NCI-H524 (cell line): ENCODE measurements at places on chromosomes 1 and 21.
A peak's percentile ranks its signal among the peaks of the same experiment; 100 is the strongest.

GRCh38 chr1:95321531-95321930 is 87.5 kb downstream of the RWDD3 start:
- no peak for DNase-seq

DNA sequence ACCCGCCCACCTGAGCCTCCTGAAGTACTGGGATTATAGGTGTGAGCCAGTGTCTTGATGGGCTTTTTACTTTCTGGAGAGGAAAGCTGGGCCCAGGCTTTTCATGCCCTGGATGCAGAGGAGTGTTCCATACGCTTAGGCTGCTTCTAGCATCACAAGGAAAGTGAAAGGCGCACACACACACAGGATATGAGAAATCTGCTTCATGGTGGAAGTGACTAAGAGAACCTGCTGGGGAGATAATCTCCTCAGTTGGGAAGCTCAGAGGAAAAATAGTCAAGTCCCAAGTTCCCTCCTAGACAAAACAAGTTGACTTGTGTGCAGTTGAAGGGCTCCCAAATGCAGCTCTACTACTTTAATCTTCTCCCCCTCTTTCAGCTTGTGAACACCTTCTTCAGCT is 2.2 kb downstream of the NUDC start:
- no peak for DNase-seq

DNA sequence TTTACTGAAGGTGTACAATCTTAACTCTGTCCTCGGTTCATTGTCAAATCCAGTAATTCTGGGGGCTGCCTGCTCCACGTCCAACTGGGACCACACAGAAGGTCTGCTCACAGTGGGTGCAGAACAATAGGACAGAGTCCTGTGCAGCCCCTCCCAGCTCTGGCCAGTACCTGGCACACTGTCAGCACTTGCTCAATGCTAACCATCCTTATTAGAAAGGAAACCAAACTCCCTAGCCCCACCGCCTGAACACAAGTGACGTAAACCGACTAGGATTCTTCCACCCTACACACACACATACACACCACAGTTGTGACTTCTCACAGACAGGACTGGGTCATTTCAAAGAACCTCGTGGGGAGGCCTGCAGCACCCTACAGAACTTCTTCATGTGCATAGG is 5.2 kb downstream of the BCAR3 start:
- DNase-seq: no peak

DNA sequence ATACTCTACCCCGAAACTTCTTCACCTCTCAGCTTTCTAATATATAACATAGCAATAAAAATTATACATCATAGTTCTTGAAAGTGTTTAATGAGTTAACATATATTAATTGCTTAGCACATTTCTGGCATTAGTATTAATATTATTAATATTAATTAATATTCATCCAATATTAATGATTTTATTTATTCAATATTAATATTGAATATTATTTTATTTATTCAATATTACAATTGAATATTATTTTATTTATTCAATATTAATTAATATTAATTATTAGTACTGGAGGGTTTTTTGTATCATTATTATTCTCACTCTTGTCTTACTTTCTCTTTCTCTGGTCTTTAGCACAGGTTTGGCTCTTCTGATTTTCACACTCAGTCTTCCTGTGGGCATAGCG is 105.2 kb downstream of the GRIK1 start:
- no peak for DNase-seq

DNA sequence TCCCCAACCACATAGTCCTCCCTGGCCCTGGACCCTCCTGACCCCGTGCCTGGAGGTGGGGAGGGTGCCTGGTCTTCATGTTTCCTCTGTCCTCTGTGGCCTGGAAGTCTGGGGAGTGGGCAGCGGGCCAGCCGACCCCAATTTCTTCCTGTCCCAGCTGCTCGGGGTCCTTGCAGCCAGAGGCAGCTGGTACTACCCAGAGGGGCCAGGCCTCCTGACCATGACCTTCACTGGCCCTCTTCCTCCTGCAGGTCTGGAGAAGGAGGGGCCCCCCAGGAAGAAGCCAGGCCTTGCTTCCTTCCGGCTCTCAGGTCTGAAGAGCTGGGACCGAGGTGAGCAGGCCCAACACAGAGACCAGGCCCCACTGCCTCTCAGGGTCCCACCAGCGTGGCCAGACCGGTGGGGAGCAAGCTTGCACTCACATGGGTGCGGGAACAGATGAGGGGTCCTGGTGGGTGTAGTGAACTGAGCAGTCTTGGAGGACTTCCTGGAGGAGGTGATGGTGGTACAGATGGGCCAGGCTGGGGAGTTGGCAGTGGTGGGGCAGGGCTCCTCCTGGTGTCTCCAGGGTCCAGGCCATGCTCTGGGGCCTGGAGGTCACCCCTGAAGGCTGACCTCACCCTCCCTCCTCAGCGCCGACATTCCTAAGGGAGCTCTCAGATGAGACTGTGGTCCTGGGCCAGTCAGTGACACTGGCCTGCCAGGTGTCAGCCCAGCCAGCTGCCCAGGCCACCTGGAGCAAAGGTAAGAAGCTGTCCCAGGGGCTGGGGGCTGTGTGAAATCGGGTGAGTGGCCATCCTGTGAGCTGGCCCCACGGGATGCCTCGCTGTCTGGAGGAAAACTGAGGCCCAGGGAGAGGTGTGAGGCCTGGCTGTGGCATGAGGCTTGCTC is 32.7 kb downstream of the TRIM11 start:
- DNase-seq: no peak

GRCh38 chr1:15690317-15690716 is 6.2 kb downstream of the PLEKHM2 start:
- DNase-seq: no peak

GRCh38 chr1:26221094-26221493 is 12.9 kb upstream of the CEP85 start:
- DNase-seq: no peak

DNA sequence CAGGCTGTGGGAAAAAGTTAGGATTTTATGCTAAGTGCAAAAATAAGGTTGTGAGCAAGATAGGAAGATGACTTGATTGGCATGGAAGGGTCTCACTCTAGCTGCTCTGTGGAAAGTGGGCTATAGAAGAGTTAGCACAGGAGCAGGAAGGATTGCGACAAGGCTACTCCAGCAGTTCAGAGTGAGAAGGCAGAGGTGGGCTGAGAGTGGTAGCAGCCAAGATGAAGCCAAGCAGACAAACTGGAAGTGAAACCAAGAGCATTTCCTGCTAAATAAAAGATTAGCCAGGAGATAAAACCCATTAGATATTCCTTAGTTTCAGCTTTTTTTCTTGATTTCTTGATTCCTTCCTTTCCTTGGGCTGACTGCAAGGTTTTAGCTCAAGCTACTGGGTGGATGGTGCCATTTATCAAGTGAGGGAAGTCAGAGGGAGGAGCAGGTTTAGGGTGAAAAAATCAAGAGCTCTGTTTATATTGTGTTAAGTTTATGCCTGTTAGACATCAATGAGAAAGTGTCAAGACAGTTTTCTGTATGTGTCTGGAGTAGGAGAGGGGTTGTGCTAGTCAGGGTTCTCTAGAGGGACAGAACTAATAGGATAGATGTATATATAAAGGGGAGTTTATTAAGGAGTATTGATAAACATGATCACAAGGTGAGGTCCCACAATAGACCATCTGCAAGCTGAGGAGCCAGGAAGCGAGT is 33.1 kb upstream of the ZNF644 start:
- DNase-seq: no peak

DNA sequence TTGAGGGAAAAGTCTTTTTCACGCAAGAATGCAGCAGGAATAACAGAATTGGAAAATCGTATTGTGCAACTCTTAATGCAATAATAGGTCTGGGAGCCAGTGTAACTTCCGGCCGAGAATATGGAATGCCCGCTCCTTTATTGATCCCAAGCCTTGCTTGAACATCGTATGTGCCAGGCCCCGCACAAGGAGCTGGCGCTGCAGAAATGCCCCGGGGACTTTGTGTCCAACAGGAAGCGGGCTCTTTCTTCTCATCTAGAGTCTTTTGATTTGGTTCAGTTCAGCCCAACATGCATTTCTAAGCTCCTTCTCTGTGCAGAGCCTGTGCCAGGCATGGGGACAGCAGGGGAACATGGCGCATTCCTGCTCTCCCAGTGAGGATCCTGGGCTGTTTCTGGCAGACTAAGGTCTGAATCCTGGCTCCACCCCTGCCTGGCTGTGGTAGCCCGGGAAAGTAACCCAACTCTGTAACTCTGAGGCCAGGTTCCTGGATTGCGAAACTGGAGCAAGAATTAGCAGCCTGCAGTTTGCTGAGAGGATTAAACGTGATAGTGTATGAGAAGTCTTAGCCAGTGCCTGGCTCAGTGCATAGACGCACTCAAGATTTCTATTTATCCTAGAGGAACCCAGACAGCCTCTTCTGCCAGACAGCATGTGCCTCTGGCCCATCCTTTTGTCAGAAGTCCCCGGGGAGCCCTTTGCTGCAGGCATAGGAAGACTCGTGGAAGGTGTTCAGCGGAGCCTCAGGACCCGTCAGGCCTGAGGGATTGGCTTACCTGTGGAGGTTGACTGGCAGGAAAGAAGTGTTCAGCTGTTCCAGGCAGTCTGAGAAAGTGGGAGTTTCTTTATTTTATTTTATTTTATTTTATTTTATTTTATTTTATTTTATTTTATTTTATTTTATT is 987 bp upstream of the CDCP2 start:
- peak; percentile 68 for DNase-seq

- DNase-seq: no peak
Measured at GRCh38 chr1:67191668-67192520, 25.6 kb downstream of the IL23R start.

DNA sequence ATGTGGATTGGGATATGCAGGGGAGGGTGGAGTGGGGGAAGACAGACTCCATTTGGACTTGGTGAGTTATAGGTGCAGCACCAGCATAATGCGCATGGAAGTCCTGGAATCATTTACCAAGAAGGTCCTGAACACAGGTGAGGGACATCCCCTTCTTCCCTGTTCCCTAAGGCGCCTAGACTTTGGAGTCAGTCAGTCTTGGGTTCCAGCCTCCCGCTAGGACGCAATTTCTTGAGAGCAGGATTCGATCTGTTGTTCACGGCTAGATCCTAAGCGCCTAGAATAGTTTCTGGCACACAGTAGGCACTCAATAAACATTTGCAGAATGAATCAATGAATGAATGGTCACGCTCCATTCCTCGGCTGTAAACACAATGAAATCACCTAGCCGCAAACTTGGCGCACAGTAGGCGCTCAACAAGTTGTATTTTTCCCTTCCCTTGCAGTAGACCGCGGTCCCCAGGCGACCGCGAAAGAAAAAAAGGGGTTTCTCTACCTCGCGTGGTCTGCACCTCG is 1.0 kb upstream of the AK4 start:
- DNase-seq: no peak

GRCh38 chr1:46490656-46491442 is 1.2 kb downstream of the DMBX1 start:
- peak; percentile 8 for DNase-seq

DNA sequence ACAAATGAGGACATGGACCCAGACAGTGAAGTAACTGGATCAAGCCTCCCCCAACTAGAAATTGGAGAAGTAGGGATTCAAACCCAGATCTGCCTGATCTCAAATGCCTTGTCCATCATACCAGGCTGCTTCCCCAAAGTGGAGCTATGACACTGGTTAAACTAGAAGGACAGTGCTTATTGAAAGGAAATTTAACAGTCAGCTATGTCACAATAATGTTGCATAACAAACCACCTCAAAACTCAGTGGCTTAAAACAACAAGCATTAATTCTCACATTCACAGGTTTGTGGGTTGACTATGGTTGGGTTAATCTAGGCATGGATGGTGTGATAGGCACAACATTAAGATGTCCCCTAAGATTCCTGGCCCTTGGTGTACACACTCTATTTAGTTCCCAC is 107.1 kb downstream of the TAS1R2 start:
- no peak for DNase-seq

GRCh38 chr1:63827411-63828321 is 53.8 kb downstream of the ROR1 start:
- DNase-seq: no peak

DNA sequence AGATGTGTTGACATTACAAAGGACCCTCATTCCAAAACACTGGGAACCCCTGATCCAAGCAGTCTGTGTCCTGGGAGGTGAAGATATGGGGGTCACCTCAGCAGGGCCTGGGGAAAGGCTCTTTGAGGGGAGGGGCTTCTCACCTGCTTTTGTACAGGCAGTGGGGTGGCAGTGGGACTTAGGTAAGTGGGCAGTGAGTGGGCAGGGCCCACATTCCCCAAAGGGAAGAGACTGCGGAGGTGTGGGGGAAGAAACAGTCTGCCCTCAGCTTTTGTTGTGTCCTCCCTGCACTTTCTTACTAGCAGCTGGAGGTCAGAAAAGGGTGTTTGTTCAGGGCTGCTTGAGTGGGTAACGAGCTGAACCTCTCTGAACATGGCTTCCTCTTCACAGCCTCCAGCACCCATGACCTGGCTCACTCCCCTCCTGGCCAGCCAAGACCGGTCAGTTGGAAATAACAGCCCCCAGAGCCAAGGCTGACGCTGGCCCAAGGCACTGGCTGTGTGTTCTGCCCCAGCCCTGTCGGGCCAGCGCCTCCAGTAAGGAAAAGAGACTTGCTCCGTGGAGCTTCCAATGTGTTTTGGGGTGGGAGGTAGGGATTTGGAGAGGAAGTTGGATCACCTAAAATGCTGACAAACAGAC is 173.5 kb downstream of the PSMG1 start:
- DNase-seq: no peak

GRCh38 chr1:109912873-109913272 is 2.2 kb downstream of the CSF1 start:
- no peak for DNase-seq

- DNase-seq: no peak
Measured at GRCh38 chr1:228354390-228355320, 52.0 kb downstream of the TRIM11 start.

DNA sequence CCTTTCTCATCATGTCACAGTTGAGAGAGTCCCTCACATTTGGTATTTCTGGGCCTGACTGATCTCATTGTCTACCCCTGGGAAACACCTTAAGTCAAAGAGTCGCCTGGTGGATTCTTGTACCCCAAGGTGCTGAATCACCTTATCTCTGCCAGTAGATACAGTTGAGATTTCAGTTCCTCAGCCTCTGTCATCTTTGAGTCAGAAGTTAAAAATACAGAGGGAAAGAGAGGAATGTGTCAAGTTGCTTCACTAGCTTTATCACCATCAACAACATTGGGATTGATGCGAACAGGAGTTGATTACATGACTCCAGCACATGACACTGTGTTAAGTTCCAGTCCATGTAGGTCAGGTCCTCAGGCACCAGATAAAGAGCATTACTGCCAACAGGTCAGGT is 513.0 kb downstream of the NUF2 start:
- no peak for DNase-seq

GRCh38 chr1:41499591-41499990 is 15.1 kb upstream of the EDN2 start:
- DNase-seq: peak; percentile 69

- DNase-seq: no peak
Measured at GRCh38 chr1:17259233-17259873, 10.5 kb downstream of the PADI3 start.

DNA sequence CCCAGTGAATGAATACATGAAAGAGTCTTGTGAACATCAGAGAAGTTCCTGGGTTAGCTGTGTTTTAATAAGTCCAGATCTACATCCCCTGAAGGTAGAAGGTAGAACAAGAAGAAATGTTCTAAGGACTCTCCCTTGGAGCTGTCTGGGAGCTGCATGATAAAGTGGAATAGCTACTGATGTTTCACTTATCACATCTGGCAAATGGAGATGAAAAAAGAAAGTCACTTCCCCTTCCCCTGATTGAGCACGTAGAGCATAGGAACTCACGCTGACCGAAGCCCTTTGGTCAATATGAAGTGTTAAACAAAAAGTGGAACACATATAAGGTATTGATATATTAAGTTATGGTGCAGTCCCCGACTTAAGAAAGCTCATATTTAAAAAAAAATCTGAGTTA is 53.2 kb upstream of the PARP1 start:
- no peak for DNase-seq
